ENCODE measurements at places on chromosomes 2 and 18.
A peak's percentile ranks its signal among the peaks of the same experiment; 100 is the strongest.

DNA sequence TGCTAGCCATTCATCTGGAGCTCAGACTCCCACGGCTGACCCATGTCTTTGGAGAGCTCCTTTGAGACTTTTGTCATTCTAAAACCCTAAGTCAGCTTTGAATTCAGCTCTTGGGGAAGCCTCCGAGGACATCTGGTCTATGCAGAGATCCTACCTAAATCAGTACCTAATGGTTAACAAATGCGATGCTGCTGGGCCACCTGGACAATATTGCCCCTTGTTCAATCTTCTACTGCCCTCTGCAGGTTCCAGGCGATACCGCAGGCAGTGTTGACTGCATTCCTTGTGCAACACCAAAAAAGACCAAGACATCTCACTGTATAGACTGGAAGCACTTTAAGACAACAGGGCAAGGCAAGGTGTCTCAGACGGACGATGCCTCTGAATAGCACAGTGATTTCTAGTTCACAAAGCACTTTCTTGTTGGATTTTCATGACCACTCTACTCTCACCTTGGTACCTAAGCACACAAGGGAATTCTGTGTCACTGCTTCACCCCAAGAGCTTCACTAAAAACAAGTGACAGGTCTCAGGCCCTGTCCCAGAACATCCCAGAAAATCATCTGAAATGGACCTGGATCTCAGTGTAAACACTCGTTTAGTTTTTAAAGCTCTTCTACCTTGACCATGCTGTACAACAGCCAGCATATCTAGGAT is 80.9 kb downstream of the XDH start:
- DNase-seq: peak; percentile 61

GRCh38 chr18:51193621-51194287 is 3.7 kb downstream of the MEX3C start:
- no peak for DNase-seq

GRCh38 chr18:34957119-34957863 is 83.9 kb upstream of the MAPRE2 start:
- DNase-seq: no peak

DNA sequence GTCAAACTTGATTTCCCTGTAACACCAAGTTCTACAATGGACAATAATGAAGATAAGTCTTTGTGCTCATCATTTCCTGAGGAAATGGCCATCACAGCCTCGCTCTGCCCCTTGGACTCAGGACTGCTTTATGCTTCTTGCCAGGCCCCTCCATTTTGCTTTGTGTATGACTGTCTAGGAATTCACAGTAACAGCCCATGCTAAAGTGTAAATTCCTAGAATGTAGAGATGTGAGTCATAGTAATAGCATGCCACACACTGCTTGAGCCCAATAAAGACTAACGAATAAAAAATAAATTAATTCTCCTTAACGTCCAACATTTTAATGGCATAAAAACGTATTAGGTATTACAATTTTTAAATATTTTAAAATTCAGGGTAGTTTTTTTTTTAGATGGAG is 226.5 kb downstream of the PID1 start:
- no peak for DNase-seq

- no peak for DNase-seq
Measured at GRCh38 chr2:97750017-97750416, 36.6 kb downstream of the ZAP70 start.

- no peak for DNase-seq
Measured at GRCh38 chr18:13219593-13220159, 1.1 kb downstream of the LDLRAD4 start.

- DNase-seq: no peak
Measured at GRCh38 chr18:12066910-12067511, 26.6 kb upstream of the ANKRD62 start.

GRCh38 chr2:233556881-233557736 is 9.5 kb downstream of the USP40 start:
- no peak for DNase-seq

DNA sequence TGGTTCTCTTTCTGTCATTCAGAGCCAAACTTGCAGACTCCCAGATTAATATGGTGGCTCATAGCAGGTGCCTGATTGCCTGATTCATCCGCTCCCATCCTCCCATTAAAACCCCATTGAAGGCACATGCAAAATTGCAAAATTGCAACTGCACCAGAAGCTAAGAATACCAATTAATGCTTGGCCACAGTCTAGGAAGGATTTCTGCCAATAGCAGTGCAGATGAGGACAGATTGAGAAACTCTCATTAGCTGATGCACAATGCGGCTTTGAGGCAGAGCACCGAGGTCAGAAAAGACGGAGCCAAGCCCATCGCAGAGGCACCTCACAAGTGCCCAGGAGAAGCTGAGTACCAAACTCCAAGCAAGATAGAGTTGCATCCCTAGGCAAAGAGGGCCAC is 172.8 kb downstream of the ARL4C start:
- DNase-seq: no peak

Data from activated T-helper 1 cell treated with anti-CD3 and anti-CD28 coated beads, Interleukin-2, amount 50 U/mL, for 16 hours (primary cell).